ENCODE measurements at places on chromosomes 1 and 21.

GRCh38 chr1:197440715-197441114 lies 172.7 kb downstream of the CRB1 start:
- DNase-seq: peak; percentile 11

- peak; percentile 21 for DNase-seq
These were observed 21.9 kb upstream of the ERO1B start for GRCh38 chr1:236303675-236304074.

DNA sequence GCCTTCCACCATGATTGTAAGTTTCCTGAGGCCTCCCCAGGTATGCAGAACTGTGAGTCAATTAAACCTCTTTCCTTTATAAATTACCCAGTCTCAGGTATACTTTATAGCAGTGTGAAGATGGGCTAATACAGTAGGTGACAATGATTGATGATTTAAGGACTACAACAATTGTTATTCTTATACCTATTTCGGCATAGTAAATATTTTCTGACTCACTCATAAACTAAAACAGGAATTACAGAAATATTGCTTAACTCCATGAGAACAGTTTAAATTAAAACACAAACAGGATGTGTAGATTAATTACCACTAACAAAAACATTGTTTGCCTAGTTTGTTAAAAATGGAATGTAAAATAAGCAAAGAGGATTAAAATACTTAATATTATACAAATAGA lies 839.9 kb downstream of the LTN1 start:
- no peak for DNase-seq

GRCh38 chr1:170716835-170717429 lies 53.0 kb downstream of the PRRX1 start:
- no peak for DNase-seq

DNA sequence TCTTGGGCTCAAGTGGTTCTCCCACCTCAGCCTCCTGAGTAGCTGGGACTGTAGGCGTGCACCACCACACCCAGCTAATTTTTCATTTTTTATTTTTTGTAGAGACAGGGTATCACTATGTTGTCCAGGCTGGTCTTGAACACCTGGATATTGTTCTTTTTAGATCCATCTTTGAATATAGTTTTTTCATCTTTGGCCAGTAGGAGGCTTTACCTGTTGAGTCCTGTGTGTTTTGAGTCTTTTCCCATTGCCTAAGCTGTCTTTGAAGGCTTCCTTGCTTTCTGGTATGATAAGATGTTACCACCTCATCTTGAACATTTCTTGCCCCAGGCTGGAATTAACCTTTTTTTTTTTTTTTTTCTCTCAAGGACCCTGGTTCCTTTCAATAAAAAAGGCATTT lies 387.8 kb upstream of the RUNX1 start:
- peak; percentile 4 for DNase-seq

- DNase-seq: no peak
These were observed 378.3 kb downstream of the PBX1 start for GRCh38 chr1:164937291-164937690.

DNA sequence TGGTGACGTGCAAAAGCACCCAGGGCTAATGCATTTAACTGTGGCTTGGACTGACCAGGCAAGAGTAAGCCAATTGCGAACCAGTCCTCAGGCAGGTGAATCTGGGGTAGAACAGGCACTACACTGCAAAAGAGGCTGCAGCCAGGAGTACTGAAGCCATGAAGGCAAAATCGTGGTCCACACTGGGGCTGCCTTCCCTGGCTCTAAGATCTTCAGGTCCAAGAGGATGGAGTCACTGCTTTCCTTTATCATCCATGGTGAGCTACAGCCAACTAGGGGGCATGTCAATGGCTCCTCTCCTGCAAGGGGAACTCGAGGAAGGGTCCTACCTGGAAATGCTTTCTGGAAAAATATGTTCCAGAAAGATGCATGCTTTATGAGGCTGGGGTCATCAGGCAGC lies 100.6 kb upstream of the AJAP1 start:
- DNase-seq: no peak

Measured in erythroblast (primary cell).